ENCODE measurements at places on chromosomes 7 and 10. TPM values are rescaled to one million over a fixed set of nuclear protein-coding genes. Genes with fewer than 3 reads are reported as not detected.

The VKORC1L1 gene
- total RNA-seq: 12.5 TPM

The FAM25G gene
- total RNA-seq: not detected

The ELFN1 gene
- 0.93 TPM for total RNA-seq

The PITX3 gene
- 1.5 TPM for total RNA-seq

The ACSL5 gene
- 6.5 TPM for total RNA-seq

The C1QL3 gene
- not detected for total RNA-seq

The FHIP2A gene
- total RNA-seq: 16.5 TPM

The RBM20 gene
- total RNA-seq: not detected

The LRIT1 gene
- not detected for total RNA-seq

The TMEM196 gene
- total RNA-seq: 1.5 TPM

The PTPRN2 gene
- 3.5 TPM for total RNA-seq

The PDGFA gene
- total RNA-seq: 23.7 TPM
